Renal cortical epithelial cell (primary cell): ENCODE measurements at places on chromosomes 2 and 18. TPM values are rescaled to one million over a fixed set of nuclear protein-coding genes. Genes with fewer than 3 reads are reported as not detected.

GRCh38 chr18:31983976-31984375 is 34.6 kb upstream of the RNF125 start:
- DNase-seq: peak; percentile 3

DNA sequence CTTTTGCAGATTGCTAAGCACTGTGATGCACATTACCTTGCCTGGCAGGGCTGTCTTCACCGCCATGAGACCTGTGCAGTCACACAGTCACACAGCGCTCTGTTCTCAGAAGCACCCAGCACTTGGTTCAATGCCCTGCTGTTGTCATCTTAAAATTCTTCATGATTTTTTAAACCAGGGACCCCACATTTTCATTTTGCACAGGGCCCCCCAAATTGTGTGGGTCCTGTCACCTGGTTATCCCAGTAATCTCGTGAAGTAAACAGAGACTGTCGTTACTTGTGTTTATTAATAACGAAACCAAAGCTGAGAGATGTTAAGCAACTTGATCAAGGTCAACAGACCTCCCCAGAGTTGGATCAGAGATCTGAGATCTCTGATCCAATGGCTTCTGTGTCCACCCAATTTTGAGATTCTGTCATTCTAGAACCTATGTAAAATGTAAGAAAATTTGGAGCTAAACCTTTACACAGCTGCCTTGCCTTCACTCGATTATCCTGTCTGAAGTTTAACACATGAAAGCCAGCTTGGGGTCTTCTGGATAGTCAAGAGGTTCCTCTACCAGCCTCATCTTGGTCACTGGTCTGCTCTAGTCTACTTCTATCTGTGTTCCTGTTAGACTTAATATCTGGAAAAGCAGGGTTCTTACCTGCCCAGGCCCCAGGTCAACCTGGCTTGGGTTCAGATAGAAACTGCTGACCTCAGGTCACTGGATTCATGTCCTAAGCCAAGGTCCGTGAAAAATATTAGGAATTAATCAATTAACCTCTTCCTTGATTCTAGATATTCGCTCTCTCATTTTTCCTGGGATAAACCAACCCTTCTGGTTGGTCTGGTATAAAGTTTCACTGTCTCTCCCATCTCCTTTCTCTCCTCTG is 13.7 kb upstream of the TTC39C start:
- DNase-seq: no peak

Gene CD226
- total RNA-seq: 0.25 TPM in 1 of 2 replicates, not detected in the other

Gene RGPD3
- total RNA-seq: 0.55 and 1.0 TPM in 2 replicates

GRCh38 chr18:61731693-61732376 is 161.0 kb downstream of the RNF152 start:
- DNase-seq: no peak

DNA sequence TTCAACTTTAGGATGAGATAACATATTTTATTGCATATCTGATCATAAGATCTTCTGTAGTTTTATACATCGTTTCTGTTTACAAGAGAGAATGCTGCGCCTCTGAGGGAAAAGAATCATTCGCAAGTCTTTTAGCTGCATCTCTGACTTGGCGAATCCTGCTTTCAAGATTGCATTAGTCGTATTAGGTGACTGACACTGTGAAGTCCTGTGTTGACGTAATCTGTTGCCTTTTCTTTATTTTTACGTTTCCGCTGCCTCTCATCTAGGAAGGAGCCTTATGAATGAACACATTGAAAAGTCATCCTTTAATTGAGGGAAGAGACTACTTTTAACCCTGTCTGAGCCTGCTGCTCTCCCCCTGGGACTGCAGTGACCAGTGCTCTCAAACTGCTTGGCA is 101.5 kb downstream of the LDLRAD4 start:
- no peak for DNase-seq

Gene ATP8B1
- total RNA-seq: 27.1 and 48.8 TPM in 2 replicates

- no peak for DNase-seq
Measured at GRCh38 chr2:101476605-101477208, 1.8 kb upstream of the RFX8 start.

DNA sequence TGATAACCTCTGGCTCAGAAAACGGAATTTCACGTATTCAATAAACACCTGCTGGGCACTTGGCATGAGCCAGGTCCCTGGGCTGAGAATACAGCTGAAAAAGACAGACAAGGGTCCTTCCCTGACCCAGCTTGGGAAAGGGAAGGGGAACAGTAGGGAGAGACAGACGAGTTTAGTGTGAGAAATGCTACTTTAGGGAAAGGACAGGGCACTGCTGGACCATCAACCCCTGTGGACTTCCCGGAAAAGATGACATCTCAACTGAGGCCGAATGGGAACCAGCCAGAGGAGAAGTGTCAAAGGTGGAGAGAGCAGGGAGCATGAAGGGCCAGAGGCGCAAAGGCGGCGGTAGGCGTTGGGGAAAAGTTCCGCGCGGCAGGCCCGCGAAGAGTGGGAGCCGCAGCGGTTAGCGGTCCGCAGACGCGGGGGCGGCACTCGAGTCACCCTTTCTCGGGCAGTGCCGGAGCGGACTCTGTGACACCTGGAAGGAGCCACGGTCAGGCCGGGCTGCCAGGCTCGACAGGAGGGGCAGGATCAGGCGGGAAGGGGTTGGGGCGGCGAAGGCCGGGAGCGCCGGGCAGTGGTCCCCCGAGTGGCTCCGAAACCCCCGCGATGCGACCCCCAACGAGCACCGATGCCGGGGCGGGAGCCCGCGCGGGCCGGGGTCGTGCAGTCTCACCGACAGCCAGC is 519 bp downstream of the TEX261 start:
- DNase-seq: no peak

- no peak for DNase-seq
Measured at GRCh38 chr2:12326449-12327190, 390.1 kb upstream of the TRIB2 start.

GRCh38 chr2:231680992-231681852 is 27.1 kb upstream of the PTMA start:
- DNase-seq: peak; percentile 22

GRCh38 chr2:203705178-203705577 is 1.3 kb upstream of the CD28 start:
- DNase-seq: no peak

GRCh38 chr2:216222650-216223352 is 113.7 kb downstream of the XRCC5 start:
- no peak for DNase-seq

GRCh38 chr2:99850084-99850710 is 292.2 kb downstream of the AFF3 start:
- peak; percentile 96 for DNase-seq

DNA sequence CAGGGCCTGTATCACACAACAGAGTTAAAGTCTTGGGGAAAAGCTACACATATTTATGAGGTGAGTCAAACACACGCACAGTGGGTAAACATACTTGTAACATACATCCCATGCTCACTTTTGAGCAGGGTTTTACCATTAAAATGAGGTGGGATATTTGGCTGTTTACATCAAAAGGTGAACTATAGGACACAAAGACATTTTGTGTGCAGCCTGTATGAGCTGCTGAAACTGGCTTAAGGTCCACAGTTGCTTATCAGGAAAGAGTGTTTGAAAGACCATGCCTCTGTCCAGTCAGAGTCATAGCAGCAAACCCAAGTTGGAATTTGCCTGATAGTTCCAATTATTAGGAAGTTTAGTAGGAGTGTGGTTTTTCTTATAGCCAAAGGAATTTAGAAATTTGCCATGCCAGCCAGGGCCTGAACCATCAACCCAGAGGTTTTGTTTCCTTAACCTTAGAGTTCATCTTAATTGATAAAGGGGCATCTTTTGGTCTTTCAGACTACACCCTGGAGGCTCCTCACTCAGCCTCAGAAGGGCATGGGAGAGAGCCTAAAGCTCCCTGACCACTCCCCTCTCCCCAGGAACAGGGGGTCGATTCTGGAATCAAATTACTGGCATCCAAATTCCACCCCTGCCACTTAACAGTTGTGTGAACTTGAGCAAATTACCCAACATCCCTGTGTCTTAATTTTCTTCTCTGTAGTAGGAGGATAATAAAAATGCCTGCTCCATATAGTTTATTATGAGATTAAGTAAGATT is 29.9 kb upstream of the L3MBTL4 start:
- DNase-seq: no peak

- no peak for DNase-seq
Measured at GRCh38 chr18:27277554-27277953, 92.4 kb upstream of the CHST9 start.

GRCh38 chr2:136444323-136444722 is 321.0 kb upstream of the THSD7B start:
- peak; percentile 61 for DNase-seq

Gene GPR17
- not detected in 2 replicates for total RNA-seq

GRCh38 chr2:15654727-15655073 is 63.0 kb downstream of the DDX1 start:
- no peak for DNase-seq

DNA sequence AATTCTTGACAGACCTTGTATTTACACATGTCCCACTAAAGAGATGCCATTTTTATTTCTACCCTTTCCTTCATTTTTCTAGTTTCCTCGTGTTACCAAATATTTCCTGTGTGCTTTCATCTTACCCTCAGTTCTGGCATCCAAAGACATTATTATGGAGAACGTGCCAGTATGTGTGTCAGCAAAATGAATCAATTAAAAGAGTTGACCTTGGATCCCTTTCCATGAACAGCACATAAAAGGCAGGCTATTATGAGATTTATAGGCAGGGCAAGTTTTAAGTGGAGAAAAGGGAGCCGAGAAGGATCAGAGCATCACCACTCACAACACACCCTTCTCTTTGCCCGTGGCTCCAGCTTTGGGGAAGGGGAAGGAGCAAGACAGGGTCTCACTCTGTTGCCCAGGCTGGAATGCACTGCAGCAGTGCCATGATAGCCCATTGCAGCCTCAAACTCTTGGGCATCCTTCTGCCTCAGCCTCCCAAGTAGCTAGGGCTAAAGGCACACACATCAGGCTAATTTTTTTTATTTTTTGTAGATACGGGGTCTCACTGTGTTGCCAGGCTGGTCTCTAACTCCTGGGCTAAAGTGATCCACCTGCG is 149.9 kb downstream of the GFPT1 start:
- DNase-seq: no peak

Gene COL4A3
- total RNA-seq: 1.7 and 30.8 TPM in 2 replicates

DNA sequence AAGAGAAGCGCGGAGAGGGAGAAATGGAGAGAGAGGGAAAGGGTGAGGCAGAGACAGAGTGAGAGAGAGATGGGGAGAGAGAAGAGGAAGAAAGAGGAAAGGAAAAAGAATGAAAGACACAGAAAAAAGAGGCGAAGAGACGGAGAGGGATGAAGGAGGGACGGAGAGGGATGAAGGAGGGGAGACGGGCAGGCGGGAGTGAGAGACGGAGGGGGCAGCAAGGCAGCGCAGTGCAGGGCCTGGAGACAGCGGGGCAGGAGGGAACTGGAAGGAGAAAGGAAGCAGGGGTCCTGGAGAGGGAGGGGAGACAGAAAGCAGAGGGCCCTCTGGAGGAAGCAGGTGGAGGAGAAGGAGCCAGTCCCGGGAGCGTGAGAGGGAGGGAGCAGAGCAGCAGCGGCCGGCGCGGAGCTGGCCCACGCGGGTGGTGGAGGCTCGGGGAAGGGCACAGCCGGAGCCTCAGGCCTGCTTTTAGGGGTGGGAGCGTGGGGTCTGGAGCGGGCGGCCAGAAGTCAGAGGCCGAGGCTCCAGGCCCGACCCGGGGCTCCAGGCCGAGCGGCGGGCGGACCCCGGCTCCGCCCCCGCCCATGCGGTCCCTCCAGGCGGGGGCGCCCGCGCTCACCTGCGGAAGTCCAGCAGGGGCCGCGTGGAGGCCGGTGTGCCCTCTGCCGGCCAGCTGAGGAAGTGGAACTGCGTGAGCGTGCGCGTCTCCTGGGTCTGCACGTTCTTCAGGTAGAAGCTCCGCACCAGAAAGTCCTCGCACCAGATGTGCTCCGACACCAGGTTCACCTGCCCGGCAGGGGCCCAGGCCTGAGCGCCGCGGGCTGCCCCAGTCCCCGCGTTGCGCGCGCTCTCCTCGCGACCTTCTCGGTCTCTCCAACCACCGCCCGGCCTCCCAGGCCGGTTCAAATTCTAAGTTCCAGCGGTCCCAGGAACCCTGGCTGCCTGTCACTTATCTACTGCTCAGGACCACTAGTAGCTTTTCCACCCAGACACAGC is 14.5 kb downstream of the PTPRN start:
- DNase-seq: peak; percentile 68

DNA sequence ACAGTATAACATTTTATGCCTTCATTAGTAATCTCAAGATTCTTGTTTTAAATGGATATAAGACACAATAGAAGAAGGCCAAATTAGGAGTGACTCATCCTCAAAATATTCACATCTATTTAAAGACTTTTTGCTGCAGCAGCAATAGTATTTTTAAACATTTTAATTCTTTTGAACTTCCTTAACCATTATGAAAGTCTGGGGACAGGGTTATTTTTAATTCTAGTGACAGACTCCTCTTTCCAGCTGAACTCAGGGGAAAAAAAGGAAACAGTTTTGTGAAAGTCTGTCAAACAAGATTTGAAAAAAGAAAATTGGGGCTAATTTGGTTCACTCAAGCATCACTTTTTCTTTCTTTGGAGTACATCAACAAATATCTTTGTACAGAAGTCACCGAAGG is 541.8 kb downstream of the NUP35 start:
- peak; percentile 14 for DNase-seq

Gene KIAA2012
- not detected in 2 replicates for total RNA-seq

GRCh38 chr2:238498188-238498587 is 71.5 kb downstream of the ASB1 start:
- no peak for DNase-seq

GRCh38 chr2:106189325-106189724 is 4.8 kb downstream of the UXS1 start:
- no peak for DNase-seq

- DNase-seq: peak; percentile 91
Measured at GRCh38 chr2:221588306-221588985, 16.3 kb upstream of the EPHA4 start.

DNA sequence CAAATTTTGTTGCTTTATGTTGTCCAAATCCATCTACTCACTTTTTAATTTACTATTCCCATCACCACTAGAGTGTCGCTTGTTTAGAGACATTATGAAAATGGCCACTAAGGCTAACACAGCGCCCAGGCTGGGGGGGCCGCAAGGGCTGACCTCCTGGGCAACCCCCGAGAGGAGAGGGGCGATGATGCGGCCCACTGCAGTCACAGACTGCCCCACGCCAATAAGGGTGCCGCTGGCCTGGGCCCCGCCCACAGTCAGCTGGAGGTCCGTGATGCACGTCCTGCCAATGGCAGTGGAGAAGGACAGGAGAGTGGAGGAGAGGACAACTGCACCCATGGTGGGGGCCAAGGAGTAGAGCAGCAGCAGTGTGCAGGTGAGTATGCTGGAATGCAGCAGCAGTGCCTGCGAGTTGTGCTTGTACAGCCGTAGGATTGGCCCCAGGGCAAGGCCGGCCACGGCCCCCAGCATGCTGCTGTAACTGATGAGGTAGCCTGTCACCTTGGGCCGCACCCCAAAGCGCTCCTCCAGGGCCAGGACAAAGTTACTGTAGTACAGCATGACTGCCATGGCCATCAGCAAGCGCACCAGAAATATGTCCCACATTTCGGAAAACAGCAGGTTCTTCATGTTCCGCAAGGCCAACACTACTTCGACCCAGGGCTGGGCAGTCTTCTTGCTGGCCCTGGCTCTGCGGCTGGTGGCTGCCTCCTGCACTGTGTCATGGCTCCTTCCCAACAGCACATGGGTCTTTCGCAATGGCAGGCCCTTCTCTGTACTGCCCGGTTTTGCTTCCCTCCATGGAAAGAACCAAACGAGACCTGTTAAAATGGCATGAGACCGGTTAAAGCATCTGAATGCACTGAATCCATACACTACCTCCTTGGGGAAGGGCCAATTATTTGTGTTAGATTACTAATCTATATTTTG is 43.2 kb upstream of the TMEM182 start:
- no peak for DNase-seq

- no peak for DNase-seq
Measured at GRCh38 chr18:13308369-13308768, 89.8 kb downstream of the LDLRAD4 start.

- no peak for DNase-seq
Measured at GRCh38 chr2:151325581-151326095, 31.8 kb upstream of the TNFAIP6 start.

Gene CABLES1
- 4.7 and 7.7 TPM in 2 replicates for total RNA-seq

Gene NEU4
- 0.40 TPM in 1 of 2 replicates, not detected in the other for total RNA-seq

Gene LRRC30
- not detected in 2 replicates for total RNA-seq
